RWPE2 (cell line): ENCODE measurements at places on chromosomes 12 and 14.
A peak's percentile ranks its signal among the peaks of the same experiment; 100 is the strongest.

GRCh38 chr12:46318037-46318436, 49.2 kb upstream of the SLC38A1 start:
- no peak overlapping the region for H3K27ac ChIP-seq
- no peaks in the 10 kb centered on the region for H3K4me1 ChIP-seq
- H3K36me3 ChIP-seq = no peaks in the 10 kb centered on the region
- no peak for DNase-seq

GRCh38 chr14:105071326-105071725, 6.1 kb upstream of the GPR132 start:
- no peak overlapping the region for H3K27ac ChIP-seq
- H3K27me3 ChIP-seq = no peaks in the 10 kb centered on the region
- H3K36me3 ChIP-seq = no peaks in the 10 kb centered on the region
- H3K4me1 ChIP-seq = peaks cover 2% of the 10 kb centered on the region
- no peak overlapping the region for H3K4me3 ChIP-seq
- no peak for DNase-seq

DNA sequence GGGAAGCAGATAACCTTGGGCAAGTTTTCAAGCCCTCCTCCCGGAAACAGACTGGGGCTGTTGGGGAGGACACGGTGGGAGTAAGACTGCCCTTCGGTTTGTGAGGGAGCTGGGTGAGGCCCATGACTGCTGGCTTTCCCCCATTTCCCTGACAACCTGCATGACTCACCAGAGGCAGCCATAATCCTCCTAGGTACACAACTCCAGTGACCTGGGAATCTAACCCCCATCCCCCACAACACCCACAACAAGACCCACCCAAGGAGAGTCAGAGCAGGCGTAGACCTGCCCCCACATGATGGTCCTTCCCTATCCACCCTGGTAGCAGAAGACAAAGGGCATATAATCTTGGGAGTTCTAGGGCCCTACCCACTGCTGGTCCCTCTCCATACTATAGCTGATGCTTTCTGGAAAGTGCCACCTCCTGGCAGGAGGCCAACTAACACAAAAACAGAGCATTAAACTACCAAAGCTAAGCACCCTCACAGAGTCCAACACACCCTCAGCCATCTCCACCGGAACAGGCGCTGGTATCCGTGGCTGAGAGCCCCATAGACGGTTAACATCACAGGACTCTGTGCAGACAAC, 14.8 kb downstream of the DDX24 start:
- no peaks in the 10 kb centered on the region for H3K27me3 ChIP-seq
- peak overlapping the region; percentile 63 for H3K27ac ChIP-seq
- peaks cover 34% of the 10 kb centered on the region for H3K36me3 ChIP-seq

- H3K27me3 ChIP-seq = no peaks in the 10 kb centered on the region
- no peaks in the 10 kb centered on the region for H3K4me1 ChIP-seq
- no peak for DNase-seq
- no peak overlapping the region for H3K27ac ChIP-seq
These were observed 47.8 kb upstream of the PDE3A start for GRCh38 chr12:20320552-20320951.

GRCh38 chr12:57524814-57525614, 2.4 kb downstream of the MBD6 start:
- H3K4me1 ChIP-seq = peaks cover 18% of the 10 kb centered on the region
- H3K4me3 ChIP-seq = no peak overlapping the region
- no peak for DNase-seq
- no peaks in the 10 kb centered on the region for H3K27me3 ChIP-seq
- H3K36me3 ChIP-seq = peaks cover 55% of the 10 kb centered on the region
- H3K27ac ChIP-seq = no peak overlapping the region
